Stimulated activated CD8-positive, alpha-beta memory T cell treated with anti-CD3 and anti-CD28 coated beads, Interleukin-7, amount 100 ng/mL, for 1 hour (primary cell): ENCODE measurements at places on chromosomes 2 and 18.

- no peak for DNase-seq
Measured at GRCh38 chr2:16055848-16056580, 115.7 kb downstream of the MYCN start.

GRCh38 chr2:7672685-7673071, 755.5 kb downstream of the RNF144A start:
- no peak for DNase-seq

GRCh38 chr2:62032096-62032495, 126.6 kb downstream of the COMMD1 start:
- no peak for DNase-seq

GRCh38 chr2:24571828-24572442, 80.9 kb downstream of the NCOA1 start:
- DNase-seq, result no peak

DNA sequence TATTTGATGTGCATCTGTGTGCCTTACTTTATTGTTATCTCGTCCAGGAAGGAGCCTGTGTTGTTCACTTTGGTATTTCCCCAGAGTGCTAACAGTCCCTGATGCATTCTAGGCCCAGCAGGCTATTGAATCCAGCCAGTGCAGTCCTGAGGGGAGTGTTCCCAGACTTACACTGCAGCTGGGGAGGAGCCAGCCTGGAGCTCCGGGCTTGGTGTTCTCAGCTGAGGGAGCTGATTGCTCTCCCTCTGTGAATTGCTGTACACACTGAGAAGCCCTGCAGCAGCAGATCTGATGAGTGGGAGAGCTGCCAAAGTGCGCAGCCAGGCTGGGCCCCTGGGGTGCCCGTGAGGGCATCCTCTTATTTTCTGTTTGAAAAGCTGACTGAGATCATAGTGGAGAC, 159.2 kb downstream of the GALNT3 start:
- DNase-seq, result no peak

DNA sequence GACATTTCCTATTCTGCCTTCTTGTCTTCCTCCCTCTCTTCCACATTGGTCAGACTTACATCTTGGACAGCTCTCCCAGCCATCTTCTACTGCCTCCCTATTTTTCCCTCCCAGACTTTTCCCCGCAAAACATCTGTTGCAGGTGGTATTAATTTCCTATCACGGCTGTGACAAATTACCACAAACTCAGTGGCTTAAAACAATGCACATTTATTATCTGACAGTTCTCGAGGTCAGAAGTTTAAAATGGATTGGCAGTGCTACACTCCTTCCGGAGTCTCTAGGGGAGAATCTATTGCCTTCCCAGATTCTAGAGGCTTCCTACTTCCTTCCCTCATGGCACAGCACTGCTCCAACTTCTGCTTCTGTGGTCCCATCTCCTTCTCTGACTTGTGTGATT, 33.3 kb downstream of the STRADB start:
- no peak for DNase-seq

- DNase-seq, result no peak
Measured at GRCh38 chr18:55900380-55900779, 312.4 kb upstream of the TCF4 start.

GRCh38 chr2:206831442-206831995, 66.1 kb downstream of the FASTKD2 start:
- no peak for DNase-seq

DNA sequence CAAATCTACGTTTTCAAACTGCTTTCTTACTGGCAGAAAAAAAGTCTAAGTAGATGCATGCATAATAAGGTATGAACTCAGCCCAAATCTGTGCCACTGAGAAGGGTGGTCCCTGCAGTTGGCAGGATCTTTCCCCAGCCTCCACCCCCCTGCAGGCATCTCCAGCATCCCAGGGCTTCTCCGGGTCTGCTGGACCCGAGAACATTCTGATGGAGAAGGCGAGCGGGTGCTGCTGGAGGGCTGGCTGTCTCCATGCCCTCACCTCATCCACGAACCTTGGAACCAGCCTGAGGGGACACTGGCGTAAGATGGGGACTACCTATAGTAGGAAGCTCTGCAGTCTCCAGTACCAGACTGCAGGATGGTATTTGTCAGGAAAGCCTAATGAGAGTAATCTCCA, 198.9 kb downstream of the HDAC4 start:
- no peak for DNase-seq

DNA sequence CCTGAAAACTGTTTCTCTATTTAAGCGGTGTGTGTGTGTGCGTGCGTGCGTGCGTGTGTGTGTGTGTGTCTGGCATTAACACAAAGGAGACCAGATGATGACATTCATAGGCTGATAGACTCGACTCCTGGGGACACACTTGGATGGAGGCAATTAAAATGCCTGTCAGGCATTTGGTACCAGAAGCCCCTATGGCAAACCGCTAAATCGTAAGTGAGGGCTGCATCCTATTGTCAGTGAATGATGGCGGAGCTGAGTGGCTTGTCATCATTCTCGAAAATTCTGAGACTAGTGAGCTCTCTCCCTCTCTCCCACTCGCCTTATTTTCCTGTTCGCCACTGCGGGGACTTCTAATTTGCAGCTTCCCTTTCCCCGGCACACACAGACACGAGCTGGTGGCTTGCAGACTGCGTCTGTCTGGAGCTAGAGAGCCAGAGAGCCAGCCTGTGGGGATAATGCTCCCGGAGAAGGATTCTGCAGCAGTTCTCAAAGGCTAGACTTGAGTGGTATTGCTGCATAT, 155.4 kb downstream of the MAP2 start:
- no peak for DNase-seq

- no peak for DNase-seq
Measured at GRCh38 chr18:3605954-3606443, 156.0 kb downstream of the TGIF1 start.

DNA sequence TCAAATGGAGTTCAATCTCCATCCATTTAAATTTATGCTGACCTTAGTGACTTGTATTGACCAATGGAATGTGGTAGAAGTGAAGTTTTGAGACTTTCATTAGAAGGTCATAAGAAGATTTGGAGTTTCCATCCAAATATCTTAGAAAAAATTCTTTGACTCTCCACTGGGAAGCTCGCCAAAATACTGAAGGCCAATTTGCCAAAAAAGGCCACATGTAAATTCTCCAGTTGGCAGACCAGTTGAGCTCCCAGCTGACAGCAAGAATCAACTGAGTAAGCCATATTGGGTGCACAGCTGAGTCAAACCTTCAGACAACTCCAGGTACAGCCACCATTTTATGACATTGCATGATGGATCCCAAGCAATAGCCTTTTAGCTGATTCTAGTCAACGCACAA, 228.3 kb upstream of the SETBP1 start:
- no peak for DNase-seq

- no peak for DNase-seq
Measured at GRCh38 chr2:150134223-150134857, 353.1 kb downstream of the RND3 start.

- DNase-seq, result no peak
Measured at GRCh38 chr18:44686156-44686555, 5.5 kb downstream of the SETBP1 start.

- no peak for DNase-seq
Measured at GRCh38 chr2:127105656-127106456, 1.1 kb downstream of the BIN1 start.

DNA sequence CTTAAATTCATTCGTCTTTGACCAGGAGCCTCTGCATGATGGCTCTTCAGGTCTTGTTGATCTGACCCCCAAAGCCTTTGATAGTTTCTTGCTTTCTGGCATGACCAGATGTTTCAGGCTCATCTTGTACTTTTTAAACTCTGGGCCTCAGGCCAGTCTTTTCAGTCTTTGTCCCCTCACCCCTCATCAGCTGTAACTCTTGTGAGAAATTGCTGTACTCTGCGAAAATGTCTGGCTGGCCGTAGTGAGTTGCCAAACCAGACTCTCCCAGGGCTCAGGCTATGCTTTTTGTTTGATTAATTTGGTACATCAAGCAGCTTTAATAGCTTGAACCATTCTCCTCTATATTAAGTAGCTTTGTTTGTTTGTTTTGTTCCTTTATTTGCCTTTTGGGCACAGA, 75.9 kb downstream of the BABAM2 start:
- DNase-seq, result no peak

DNA sequence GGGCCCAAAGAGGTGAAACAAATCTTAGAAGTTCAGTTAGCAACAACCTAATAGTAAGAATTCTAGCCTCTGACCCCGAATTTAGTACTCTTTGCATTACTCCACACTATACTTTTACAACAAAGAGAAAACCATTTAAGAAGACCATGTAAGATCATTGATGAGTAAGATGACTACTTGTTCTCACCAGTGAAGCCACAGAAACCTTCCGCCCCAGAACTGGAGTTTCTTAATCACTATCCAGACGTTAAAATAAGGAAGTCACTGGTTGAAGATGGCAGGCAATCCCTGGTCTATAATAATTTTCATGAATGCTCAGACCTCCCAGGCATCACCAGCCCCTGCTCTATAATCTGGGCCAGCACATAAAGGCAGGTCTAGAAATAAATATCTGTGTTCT, 95.0 kb downstream of the TMEM163 start:
- DNase-seq, result no peak

- no peak for DNase-seq
Measured at GRCh38 chr18:12307701-12308385, at the start of gene TUBB6. Gene TUBB6 (plus strand): TSS chr18:12308241. CDS start chr18:12308293, 52 bp downstream.

- no peak for DNase-seq
Measured at GRCh38 chr2:120953843-120954584, 218.3 kb downstream of the GLI2 start.

- no peak for DNase-seq
Measured at GRCh38 chr2:241649927-241650326, 12.4 kb downstream of the ATG4B start.

GRCh38 chr2:128791985-128792320, 473.3 kb upstream of the HS6ST1 start:
- no peak for DNase-seq

GRCh38 chr2:65015731-65016130, 26.5 kb downstream of the SLC1A4 start:
- no peak for DNase-seq

- no peak for DNase-seq
Measured at GRCh38 chr2:169659320-169659719, 34.9 kb downstream of the CFAP210 start.

- DNase-seq, result no peak
Measured at GRCh38 chr2:236762628-236763027, 193.0 kb downstream of the ACKR3 start.

DNA sequence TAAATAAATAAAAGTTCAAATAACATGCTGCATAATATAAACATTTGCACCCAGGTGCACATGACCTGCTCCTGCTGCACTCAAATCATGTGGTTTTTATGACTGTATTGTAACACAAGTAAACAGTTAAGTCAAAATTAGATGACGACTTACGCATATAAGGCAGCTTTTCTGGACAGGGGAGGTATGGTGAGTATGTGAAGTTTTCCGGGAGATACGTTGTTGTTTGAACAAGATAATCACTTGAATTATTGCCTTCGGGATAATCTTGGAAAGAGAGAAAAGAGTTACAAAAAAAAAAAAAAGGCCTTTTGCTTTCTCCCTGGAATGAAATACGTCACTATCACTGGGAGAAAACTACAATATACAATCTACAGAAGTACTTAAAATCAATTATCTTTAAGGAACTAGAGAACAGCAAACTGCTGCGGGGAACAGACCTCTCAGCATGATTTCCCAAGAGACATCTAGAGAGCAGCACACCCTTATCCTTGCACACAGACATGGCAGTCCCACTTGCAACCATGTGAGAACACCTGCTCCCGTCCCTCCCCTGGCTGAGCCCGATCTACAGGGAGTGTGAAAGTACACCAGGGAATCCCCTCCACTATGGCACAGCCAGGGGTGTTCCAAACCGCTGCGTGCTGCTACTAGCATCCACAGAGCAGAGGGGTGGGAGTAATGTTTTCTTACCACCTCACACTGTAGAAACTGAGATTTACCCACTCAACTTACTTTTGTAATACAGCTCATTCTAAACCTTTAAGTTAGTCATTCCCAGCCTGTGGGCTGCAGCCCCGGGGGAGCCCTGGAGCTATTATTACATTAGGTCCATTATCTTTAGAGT, 26.3 kb downstream of the B4GALT6 start:
- no peak for DNase-seq
